WTC11 (cell line): ENCODE measurements at places on chromosomes 5 and 9.
A peak's percentile ranks its signal among the peaks of the same experiment; 100 is the strongest.

GRCh38 chr9:16729651-16730050 is 140.8 kb downstream of the BNC2 start:
- DNase-seq: no peak

GRCh38 chr5:13659391-13659790 is 285.1 kb downstream of the DNAH5 start:
- no peak for DNase-seq

DNA sequence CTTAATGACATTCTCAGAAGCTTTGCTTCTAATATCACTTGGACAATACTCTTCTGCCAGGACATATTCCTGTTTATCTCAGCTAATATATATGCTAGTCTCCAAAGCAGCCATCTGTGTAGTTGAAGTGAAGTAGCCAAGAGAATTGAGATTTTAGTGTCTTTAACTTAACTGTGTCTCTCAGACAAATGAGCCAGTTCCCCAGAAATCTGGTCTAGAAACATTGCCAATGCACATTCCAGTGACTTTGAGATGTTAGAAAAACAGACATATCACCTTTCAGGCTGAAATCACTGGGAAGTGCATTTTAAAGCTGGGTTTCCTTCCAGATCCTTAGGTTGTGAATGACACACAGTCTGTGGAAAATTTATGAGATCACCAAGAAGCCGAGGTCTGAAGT is 114.6 kb downstream of the MTX3 start:
- DNase-seq: no peak

DNA sequence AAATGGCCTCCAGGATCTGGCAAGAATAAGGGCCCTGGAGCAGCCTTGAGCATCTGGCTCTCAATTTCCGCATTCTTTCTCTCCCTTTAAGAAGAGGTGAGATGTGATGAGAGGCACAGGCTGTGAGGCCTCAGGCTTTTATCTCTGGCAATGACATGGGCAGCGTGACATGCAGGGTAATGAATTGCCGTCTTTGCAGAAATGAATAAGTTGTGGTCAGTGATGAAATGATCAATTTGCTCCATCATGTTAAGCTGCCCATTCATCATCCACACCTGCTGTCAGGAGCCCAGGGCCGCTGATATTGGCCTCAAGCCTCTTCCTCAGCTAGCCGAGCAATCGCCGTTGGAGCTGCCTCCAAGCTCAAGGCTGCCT is 265.3 kb downstream of the TRIM32 start:
- no peak for DNase-seq

GRCh38 chr5:81856948-81857928 is 106.3 kb upstream of the SSBP2 start:
- peak; percentile 42 for DNase-seq

- DNase-seq: no peak
These were observed 918.6 kb upstream of the DMAC1 start for GRCh38 chr9:8718121-8718725.

DNA sequence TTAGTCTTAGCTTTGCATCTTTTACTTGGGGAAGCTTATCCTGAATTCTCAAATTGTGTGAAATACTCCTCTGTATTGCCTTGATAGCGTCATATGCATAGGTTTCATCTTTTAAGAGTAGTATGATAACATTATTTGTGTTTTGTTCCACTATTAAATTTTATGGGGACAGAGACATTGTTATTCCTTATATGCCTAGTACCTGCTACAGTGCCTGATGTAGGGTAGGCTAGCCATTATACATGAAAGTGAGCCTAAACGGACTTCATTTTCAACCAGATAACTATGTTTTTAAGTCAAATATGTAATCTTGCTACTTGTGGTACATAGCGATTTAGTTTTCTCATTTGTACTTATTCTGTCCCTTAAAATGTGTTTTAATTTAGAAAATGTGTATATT is 105.9 kb downstream of the DMXL1 start:
- DNase-seq: no peak

DNA sequence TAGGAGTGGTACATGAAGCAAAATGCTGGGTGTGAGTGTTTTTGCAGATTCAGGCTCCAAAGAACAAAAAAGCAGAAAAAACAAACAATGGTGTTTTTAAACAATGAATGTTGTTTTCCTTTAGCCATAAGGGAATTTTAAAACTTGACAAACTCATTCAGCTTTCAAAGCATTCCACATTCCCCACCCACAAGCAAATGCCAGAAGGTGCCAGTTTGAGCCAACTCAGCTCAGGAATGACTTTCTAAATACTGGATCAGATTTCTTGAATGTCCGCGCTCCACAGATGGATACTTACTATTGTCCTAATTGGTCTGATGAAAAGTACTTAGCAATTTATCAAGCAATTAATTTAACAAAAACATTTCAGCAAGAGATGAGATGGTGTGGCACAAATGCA is 12.9 kb upstream of the MOB3B start:
- DNase-seq: no peak

DNA sequence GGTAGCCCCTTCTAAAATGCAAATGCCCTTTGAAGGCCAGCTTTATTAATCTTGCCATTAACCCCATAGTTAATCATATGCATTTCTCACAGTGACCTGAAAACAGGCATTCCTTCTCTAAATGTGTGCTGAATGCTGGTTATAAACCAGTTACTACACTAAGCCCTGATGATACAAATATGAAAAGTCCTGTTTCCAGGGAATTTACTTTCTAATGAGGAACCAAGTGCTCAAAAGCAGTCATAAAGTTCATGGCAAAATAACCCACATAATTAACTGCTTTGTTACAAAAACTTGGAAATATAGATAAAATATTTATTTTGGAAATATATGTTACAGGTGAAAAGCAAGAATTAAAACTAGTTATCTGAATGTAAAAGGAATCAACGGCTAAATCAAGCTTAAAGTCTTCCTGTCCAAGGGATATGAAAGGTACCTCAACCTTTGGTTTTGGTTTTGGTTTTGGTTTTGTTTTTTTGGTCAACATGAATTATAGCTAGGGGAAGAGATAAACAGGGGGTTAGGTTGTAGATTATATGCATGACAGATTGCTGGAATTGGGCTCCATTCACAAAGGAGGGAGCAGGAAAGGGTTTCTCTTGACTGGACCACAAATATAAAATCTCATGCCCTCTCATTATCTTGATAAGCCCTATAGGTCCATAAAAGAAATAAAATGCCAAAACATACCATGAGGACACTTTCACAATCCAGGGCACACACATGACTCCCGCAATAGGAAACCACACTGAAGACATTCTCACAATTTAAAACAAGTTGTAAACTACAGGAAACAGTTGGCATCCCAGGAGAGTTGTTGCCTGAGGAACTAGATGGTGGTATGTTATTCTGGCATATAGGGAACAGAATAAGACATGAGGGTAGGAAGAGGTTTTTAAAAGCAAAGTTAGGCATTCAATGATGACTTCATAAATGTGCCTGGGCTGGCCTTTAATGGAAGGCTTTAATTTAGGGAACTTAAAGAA is 46.7 kb upstream of the MACIR start:
- no peak for DNase-seq

- DNase-seq: peak; percentile 21
These were observed 14.7 kb downstream of the DIAPH1 start for GRCh38 chr5:141603923-141604717.

- no peak for DNase-seq
These were observed 1.7 kb downstream of the PHF2 start for GRCh38 chr9:93577975-93578682.

GRCh38 chr5:88724201-88724600 is 158.8 kb downstream of the MEF2C start:
- DNase-seq: no peak

DNA sequence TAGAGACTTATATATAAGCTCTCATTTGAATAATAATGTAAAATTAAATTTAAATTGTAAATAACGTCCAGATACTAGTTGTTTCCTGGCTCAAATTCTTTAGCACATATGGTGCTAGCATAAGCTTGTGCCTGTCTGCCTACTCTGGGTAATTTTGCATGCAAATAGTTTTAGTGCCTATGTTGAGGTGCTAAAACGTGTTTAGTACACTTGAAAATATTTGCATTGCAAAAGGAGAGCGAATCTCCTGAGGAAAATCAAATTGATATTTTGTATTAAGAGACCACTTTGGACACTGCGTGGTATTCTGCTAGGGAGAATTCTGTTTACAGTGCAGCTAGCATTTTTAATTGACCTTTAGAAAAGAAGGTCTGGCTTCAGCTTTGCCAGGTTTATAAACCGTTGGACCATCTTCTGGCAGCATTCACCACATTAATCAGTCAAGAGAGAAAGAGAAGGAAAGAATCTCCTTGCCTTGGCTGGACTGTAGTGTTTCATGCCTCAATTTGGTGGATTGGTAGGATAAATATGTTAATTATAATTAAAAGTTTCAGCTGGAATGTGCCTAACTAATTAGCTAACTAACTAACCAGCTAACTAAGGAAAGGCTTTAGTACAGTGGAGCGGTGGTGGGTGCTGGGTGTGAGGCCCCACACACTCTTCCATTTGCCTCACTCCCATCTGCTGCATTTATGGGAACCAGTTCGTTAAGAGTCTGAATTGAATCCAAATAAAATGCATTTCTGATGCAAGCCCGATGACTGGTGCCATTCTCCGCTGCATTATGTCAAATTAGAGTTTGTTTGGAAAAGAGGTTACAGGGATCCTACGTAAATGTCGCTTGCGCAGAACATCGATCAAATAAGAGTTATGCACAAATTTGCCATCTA is 150.1 kb upstream of the MPDZ start:
- no peak for DNase-seq
